OCI-LY7 (cell line): ENCODE measurements at places on chromosomes 11 and 22. TPM values are rescaled to one million over a fixed set of nuclear protein-coding genes. Genes with fewer than 3 reads are reported as not detected.

GRCh38 chr11:123186286-123186685 lies 8.8 kb downstream of the CLMP start:
- DNase-seq: no peak

DNA sequence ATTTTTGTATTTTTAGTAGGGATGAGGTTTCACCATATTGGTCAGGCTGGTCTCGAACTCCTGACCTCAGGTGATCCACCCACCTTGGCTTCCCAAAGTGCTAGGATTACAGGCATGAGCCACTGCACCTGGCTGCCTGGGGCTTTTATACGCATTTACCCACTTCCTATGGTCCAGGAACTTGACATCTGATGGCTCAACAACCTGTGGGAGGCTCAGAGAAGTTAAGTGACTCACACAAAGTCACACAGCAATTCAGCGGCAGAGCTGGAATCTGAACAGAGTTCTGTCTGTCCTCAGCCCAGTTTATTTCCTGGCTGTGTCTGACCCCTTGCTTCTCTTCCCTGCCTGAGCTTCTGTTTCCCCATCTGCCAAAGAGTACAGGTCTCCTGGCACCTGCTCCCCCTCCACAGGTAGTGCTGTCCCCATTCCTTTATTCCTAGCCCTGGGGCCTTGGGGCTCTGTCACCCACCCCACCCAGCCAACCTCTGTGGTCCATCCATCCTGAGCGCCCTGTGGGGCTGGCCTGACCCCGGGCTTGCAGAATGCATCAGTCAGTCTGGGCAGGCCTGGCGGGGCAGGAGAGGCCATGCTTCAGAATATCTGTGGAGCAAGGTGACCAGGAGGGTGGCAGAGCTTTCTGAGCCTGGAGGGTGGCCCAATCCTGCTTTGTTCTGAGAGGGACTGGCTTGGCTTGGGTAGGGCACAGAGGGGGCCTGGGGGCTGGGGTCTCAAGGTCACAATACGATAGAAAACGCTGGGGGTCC lies 50.6 kb downstream of the CACNA1I start:
- DNase-seq: no peak

- DNase-seq: no peak
Measured at GRCh38 chr11:33620423-33621171, 80.0 kb downstream of the C11orf91 start.

DNA sequence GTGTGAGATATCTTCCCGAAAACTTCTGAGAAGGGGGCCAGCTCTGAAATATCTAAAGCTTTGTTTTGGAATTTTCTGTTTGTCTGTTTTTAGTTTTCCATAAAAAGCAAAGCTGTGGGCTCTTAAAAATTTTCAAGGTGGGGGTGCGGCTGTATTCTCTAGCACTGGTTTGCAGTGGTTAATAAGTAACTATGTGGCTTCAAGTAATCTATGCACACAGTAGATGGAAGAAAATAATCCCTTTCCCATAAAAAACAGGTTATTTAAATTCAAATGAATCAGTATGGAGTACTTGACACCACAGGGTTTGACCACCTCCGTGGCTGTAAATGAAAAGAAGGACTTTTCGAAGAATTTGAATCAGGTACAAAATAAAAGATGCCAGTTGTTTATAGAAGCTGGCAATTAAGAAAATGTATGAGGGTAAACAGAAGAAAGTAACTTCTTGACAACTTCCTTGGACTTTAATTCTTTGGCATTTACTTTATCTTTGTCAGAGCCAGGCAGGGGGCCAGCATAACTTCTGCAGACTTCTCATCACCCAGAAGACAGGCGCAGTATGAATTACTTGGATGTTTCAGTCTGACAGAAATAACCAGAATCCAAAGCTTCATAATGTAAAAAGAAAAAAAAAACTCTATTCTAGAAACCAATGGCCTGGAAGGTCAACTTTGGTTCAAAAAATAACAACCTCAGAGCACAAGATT lies 981.0 kb downstream of the DLG2 start:
- no peak for DNase-seq

SMC1B gene
- 0.08 TPM in 1 of 2 replicates, not detected in the other for total RNA-seq
